ENCODE measurements at places on chromosomes 5 and 9.
A peak's percentile ranks its signal among the peaks of the same experiment; 100 is the strongest.

GRCh38 chr5:72137826-72138409, 30.6 kb downstream of the MAP1B start:
- no peak for DNase-seq

- DNase-seq, result no peak
Measured at GRCh38 chr5:115983519-115983918, 21.2 kb downstream of the LVRN start.

GRCh38 chr5:148486456-148486855, 102.7 kb downstream of the FBXO38 start:
- no peak for DNase-seq

- DNase-seq, result no peak
Measured at GRCh38 chr9:133845440-133845839, 107.3 kb upstream of the SARDH start.

- DNase-seq, result no peak
Measured at GRCh38 chr5:39740404-39740803, 315.6 kb upstream of the DAB2 start.

GRCh38 chr9:70603020-70603411, 188.6 kb upstream of the KLF9 start:
- no peak for DNase-seq

DNA sequence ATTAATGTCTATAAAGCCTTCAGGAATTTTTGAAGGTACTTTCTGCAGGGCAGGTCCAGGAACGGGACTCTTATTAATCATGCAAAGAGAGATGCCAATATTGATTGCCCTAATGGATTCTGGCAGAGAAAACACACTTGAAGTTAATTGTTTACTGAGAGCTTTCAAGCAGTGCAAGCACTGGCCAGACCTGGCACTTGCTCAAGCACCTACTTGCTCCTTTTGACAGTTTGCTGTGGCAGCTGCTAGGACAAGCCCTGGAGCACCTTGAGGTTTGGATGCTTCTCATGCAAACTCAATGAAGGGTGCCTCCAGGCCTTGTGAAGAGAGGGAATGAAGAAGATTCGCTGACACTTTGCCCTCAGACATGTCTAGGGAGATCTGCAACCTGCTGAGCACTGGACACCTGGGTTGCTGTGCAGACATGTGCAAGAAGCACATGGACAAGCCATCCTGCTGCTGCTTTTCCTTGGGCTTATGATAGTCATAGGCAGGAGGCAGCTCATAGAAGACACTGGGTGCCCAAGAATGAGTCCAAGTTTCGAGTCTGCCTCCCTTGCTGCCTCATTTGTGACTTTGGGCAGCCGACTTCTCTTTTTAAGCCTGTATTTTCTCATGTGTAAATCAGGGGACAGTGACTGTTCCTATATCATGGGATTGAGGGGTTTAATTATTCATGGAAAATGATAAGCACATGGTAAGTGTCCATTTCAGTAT, 88.8 kb upstream of the EQTN start:
- DNase-seq, result no peak

- no peak for DNase-seq
Measured at GRCh38 chr5:102087906-102088305, 208.2 kb downstream of the SLCO4C1 start.

DNA sequence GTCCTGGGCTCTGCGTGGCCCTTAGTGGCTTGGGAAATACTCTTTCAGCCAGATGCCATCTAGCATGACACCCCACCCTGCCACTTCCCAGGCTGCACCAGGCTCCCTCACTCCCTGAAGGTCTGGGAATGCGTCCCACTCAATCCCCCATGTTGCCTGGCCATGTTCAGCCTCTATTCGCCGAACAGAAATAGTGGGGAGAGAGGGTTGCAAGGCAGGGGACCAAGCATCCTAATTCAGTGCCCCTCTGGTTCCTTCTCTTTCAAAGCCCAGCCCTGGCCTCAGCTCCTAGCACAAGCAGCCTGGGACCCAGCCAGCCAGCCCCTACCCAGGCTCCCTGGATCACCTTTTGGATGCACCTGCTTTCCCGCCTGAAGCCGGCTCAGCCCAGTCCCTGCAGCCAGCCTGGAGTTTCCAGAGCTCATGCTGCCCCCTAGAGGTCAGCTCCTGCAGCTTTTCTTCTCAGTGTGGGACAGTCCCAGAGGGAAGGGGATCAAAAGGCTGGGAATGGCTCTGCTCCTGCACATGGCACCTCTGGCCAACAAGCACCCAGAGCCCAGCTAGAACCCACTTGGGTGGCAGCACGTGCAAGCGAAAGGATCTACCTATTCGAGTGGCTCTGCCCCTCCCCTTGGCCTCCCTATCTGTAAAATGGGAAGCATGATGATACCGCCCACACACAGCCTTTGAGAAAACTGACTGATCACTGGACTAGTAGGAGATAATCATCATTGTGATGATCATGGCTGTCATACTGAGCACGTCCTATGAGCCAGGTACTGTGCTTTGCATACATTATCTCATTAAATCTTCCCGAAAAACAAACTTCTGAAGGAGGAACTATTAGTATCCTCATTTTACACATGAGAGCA, 48.7 kb upstream of the C5orf58 start:
- peak; percentile 73 for DNase-seq

GRCh38 chr9:94687451-94687850, 39.0 kb upstream of the AOPEP start:
- DNase-seq, result no peak

GRCh38 chr9:2567922-2568321, 53.7 kb upstream of the VLDLR start:
- no peak for DNase-seq

DNA sequence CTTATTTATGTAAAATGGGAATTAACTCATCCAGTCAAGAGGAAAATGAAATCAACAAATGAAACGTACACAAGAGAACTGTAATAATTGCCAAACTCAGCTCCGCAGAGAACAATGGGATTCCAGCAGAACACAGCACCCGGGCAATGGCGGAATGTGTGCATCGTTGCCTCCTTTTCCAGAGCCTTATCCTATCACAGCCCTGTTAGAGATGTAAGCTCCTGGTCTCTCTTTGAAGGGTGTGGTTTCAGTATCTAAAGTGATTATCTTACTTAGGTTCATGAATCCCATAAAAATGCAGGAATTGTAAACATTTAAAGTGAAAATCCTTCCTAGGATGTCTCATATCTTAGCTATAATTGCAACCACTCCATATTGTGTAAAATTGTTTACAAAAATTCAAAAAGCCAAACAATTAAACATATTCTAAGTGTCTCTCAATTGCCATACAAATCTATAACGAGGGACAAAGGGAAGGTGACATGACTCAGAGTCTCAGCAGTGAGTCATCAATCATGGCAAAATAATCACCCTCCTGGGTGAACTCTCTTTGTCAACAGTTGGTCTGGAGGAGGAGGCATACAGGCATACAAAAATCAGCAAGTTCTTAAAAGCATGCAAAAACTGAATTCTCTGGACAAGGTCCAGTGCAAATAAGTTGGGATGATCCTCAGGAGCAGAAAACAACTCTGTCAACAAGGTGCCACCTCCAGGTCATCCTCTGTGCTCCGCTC, 22.6 kb downstream of the SEMA5A start:
- no peak for DNase-seq

- DNase-seq, result no peak
Measured at GRCh38 chr5:169979871-169980270, 424 bp downstream of the INSYN2B start.

GRCh38 chr5:173868096-173868880, 19.9 kb upstream of the CPEB4 start:
- DNase-seq, result no peak

DNA sequence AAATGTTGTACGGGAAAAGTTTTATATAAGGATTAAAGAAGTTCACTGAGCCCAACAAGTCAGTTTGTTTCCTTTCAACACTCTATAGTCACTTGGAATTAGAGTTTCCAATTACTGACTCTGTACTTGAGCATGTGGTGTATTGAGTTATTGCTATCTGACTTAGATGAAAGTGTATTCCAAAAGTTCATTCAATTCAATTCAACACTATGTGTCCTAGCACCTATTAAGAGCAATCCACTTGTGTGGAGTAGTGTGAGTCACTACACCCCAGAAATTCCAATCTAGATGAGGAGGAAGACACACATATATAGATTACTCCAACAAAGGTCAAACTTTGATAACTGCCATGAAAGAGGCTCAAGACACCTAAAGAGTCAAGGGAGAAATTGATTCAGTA, 98.2 kb upstream of the SLCO6A1 start:
- DNase-seq, result no peak

- DNase-seq, result no peak
Measured at GRCh38 chr5:174493530-174493929, 230.9 kb upstream of the MSX2 start.

GRCh38 chr5:9439531-9440292, 106.2 kb downstream of the SEMA5A start:
- DNase-seq, result no peak

DNA sequence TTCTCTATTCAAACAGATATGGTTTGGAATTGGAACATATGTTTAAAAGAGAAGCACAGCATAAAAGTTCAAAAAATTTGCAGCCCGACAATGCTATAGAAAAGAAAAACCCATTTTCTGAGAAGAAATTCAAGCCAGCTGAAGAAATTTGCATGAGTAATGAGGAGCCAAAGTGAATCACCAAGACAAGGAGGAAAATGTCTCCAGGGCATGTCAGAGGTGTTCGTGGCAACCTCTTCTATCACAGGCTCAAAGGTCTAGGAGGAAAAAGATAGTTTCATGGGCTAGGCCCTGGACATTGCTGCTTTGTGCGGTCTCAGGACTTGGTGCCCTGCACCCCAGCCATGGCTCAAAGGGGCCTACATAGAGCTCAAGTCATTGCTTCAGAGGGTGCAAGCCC, 134.8 kb upstream of the ADAMTS16 start:
- no peak for DNase-seq
